ENCODE measurements at places on chromosomes 4 and X. TPM values are rescaled to one million over a fixed set of nuclear protein-coding genes. Genes with fewer than 3 reads are reported as not detected.

DNA sequence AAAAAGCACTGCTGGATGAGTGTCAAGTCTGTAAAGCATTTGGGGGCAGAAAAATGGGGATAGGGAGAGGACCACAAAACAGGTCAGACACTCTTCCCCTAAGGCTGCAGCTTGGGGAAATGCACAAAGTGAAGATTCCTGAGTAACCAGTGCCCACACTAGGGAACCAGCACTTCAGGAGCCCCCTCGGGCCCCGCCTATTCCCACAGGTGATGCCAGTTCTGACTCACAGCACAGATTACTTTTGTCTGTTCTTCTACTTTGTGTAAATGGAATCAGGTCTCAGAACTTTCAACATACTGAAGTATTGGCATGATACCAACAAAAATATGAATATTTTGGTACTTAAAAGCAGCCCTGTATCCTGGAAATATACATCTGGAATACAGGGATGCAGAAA, 112.5 kb downstream of the ADRA2C start:
- no peak for DNase-seq

- DNase-seq = no peak
Measured at GRCh38 chr4:143230683-143231082, 46.0 kb downstream of the USP38 start.

- DNase-seq = no peak
Measured at GRCh38 chr4:189514209-189514608, 426.5 kb upstream of the FRG1 start.

SORCS2 gene
- 0.37 TPM for total RNA-seq

C1GALT1C1 gene
- total RNA-seq = 15.4 TPM

Data from HCT116 (cell line).